Vagina (tissue), 2 donors: ENCODE measurements at places on chromosomes 13 and 19.

- no peak for DNase-seq
Observed at GRCh38 chr13:49864509-49864908, 71.6 kb downstream of the SPRYD7 start.

- no peak for DNase-seq
Observed at GRCh38 chr13:70893832-70894231, 785.6 kb upstream of the KLHL1 start.

- no peak for DNase-seq
Observed at GRCh38 chr19:46451352-46451751, 20.0 kb downstream of the PNMA8A start.

DNA sequence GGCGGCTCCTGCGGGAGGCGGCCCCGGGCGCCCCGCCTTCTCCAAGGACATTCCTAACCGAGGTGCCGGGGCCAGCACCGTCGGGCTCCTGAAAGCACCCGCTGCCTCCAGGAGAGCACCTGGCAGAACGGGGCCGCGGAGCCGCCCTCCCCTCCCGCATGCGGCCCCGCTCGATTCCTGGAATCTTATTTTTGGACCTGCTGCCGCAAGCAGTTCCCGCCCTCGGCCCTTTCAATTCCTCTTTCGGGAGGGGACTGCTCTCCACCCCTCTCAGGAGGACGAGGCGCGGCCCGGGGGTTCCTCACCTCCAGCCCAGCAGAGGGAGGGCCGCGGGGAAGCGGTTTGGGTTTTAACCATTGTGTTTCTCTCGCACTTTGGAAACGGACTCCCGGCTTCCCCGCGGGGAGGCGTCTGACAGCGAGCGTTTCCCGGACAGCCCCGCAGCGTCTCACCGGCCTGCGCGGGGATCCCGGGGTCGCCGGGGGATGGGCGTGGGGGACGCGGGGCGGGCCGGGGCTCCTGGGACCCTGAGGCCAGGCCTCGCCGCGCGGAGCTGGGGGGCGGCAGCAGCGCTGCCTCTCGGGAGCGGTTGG is 849 bp downstream of the GAS6 start:
- DNase-seq: no peak
